Aorta (tissue), 5 donors: ENCODE measurements at places on chromosomes 2 and 18. TPM values are rescaled to one million over a fixed set of nuclear protein-coding genes. Genes with fewer than 3 reads are reported as not detected.

The ALPP gene
- not detected for polyA plus RNA-seq

The IL1B gene
- polyA plus RNA-seq, result 1.2 TPM

The HOXD8 gene
- 2.5 TPM for polyA plus RNA-seq

The NEURL3 gene
- polyA plus RNA-seq, result not detected

The MC2R gene
- polyA plus RNA-seq, result not detected

The VAPA gene
- 119 TPM for polyA plus RNA-seq

The SERPINB10 gene
- polyA plus RNA-seq, result not detected

The IAH1 gene
- 64.9 TPM for polyA plus RNA-seq

The FSIP2 gene
- polyA plus RNA-seq, result not detected

The COL3A1 gene
- 875 TPM for polyA plus RNA-seq

The STARD6 gene
- not detected for polyA plus RNA-seq

The EHD3 gene
- 16.4 TPM for polyA plus RNA-seq

The ANKRD62 gene
- not detected for polyA plus RNA-seq
